ENCODE measurements at places on chromosomes 12 and 14. TPM values are rescaled to one million over a fixed set of nuclear protein-coding genes. Genes with fewer than 3 reads are reported as not detected.

NKX2-1 gene
- not detected for total RNA-seq

SDS gene
- total RNA-seq = not detected

DNA sequence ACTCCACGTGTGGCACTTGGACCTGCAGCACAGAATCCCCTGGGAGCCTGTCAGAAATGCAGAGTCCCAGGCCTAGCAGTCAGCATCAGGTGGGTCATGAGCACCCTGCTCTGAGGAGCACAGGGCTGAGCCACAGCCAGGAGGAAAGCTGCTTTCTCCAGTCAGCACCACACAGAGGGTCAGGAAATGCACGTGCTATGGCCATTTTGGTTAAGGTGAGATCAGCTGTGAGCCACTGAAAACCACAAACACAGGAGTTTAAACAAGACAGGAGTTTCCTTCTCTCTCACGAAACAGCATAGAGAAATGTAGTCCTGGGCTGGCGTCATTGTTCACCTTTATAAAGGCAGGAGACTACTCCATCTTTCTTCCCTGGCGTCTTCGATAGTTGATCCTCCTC is 204.5 kb upstream of the SFSWAP start:
- H3K4me1 ChIP-seq = peaks cover 4% of the 10 kb centered on the region
- no peaks in the 10 kb centered on the region for H3K36me3 ChIP-seq
- H3K27ac ChIP-seq = no peak overlapping the region
- peaks cover 21% of the 10 kb centered on the region for H3K27me3 ChIP-seq
- no peak overlapping the region for H3K4me3 ChIP-seq

- peaks cover 9% of the 10 kb centered on the region for H3K36me3 ChIP-seq
- H3K4me1 ChIP-seq = no peaks in the 10 kb centered on the region
- no peak for DNase-seq
- H3K4me3 ChIP-seq = no peak overlapping the region
Measured at GRCh38 chr12:119705182-119705581, 37.2 kb downstream of the PRKAB1 start.

DNA sequence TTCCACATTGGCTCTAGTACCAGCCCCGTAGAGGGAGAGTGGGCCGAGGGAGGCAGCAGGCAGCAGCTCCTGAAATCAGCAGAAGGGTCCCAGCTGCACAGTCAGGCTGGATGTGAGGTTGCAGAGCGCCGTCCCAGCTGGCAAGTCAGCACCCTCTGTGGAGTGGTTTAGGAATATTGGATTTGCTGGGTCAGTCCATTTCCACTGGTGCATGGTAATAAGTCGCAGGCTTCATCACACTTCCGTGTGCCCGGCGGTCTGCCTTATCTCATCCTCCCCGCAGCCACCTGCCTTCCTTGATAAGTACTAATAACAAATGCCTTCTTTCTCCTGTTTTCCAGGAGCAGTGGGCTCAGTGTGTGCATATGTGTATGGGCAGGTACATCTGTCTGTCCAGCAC is 112.9 kb downstream of the TSPAN9 start:
- H3K36me3 ChIP-seq = no peaks in the 10 kb centered on the region
- H3K27me3 ChIP-seq = no peaks in the 10 kb centered on the region
- DNase-seq = no peak
- H3K27ac ChIP-seq = no peak overlapping the region

OASL gene
- 0.47 TPM for total RNA-seq

DNA sequence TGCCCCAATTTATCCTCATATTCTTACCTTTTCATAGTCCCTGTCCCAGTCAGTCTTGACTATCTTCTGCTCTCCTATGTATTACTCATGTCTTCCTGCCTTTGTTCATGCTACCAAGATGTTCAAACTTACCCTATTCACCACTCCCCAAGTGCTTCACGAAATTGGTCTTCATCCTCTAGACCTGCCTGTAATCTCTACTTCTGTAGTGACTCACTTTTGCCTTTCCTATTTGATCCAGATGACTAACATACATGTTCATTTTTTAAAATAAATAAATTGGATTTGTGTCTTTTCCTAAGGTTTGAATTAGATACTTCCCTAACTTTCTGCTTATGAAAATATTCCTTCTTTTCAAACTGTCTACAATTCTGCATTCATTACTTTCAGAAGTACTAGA is 107.7 kb upstream of the PPM1H start:
- no peaks in the 10 kb centered on the region for H3K27me3 ChIP-seq
- DNase-seq = no peak
- H3K4me1 ChIP-seq = peaks cover 8% of the 10 kb centered on the region
- no peak overlapping the region for H3K27ac ChIP-seq
- no peak overlapping the region for H3K4me3 ChIP-seq

CCDC175 gene
- total RNA-seq = not detected

DNA sequence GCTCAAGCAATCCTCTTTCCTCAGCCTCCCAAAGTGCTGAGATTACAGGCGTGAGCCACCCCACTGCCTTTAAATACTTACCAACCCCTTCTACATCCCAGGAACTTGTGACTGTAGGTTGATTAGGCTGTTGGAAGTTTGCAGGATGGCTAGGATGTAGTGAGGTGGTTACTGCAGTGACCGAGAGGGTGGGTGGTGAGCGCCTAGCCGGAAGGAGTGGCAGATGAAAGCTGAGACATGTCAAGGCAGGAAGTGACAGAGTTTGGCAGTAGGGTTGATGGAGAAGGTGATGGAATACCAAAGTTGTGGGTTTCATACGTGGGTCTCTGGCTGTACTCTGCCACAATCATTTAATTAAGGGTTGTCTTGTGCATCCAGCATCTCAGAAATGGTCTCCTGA is 13.5 kb downstream of the B4GALNT3 start:
- no peak for DNase-seq
- peaks cover 10% of the 10 kb centered on the region for H3K4me1 ChIP-seq
- no peak overlapping the region for H3K27ac ChIP-seq
- H3K27me3 ChIP-seq = peaks cover 8% of the 10 kb centered on the region
- H3K4me3 ChIP-seq = no peak overlapping the region

AKAP3 gene
- 0.54 TPM for total RNA-seq

DNA sequence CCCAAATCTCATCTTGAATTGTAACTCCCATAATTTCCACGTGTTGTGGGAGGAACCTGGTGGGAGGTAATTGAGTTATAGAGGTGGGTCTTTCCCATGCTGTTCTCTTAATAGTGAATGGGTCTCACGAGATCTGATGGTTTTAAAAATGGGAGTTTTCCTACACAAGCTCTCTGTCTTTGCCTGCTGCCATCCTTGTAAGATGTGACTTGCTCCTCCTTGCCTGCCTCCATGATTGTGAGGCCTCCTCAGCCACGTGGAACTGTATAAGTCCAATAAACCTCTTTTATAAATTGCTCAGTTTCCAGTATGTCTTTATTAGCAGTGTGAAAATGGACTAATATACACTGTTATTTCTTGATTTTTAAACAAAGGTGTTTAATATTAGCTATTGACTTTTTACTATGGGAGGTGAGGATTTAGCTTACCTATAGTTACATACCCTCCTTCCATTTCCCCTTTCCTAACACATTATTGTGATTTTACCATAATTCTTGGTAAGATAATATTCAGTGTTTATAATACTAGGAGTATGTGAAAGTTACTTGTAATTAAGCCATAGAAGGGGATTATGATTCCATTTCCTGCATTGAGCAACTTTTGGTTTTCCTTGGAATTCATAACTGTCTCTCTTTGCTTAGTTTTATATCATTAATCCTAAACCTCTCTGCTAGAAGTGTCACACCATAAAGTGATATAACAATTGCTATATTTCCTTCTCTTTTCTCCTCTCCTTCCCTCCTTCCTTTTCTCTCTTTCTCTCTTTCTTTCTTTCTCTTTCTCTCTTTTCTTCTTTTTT is 151.0 kb upstream of the KRAS start:
- no peak overlapping the region for H3K27ac ChIP-seq
- H3K27me3 ChIP-seq = no peaks in the 10 kb centered on the region
- H3K4me1 ChIP-seq = peaks cover 6% of the 10 kb centered on the region

TAS2R7 gene
- not detected for total RNA-seq

GRCh38 chr14:73457041-73457923 is 1.1 kb downstream of the NUMB start:
- H3K4me3 ChIP-seq = peak overlapping the region; percentile 75
- DNase-seq = peak; percentile 61
- H3K4me1 ChIP-seq = peaks cover 31% of the 10 kb centered on the region
- H3K36me3 ChIP-seq = peaks cover 4% of the 10 kb centered on the region
- peak overlapping the region; percentile 98 for H3K27ac ChIP-seq

PSMA3 gene
- total RNA-seq = 239 TPM

DNA sequence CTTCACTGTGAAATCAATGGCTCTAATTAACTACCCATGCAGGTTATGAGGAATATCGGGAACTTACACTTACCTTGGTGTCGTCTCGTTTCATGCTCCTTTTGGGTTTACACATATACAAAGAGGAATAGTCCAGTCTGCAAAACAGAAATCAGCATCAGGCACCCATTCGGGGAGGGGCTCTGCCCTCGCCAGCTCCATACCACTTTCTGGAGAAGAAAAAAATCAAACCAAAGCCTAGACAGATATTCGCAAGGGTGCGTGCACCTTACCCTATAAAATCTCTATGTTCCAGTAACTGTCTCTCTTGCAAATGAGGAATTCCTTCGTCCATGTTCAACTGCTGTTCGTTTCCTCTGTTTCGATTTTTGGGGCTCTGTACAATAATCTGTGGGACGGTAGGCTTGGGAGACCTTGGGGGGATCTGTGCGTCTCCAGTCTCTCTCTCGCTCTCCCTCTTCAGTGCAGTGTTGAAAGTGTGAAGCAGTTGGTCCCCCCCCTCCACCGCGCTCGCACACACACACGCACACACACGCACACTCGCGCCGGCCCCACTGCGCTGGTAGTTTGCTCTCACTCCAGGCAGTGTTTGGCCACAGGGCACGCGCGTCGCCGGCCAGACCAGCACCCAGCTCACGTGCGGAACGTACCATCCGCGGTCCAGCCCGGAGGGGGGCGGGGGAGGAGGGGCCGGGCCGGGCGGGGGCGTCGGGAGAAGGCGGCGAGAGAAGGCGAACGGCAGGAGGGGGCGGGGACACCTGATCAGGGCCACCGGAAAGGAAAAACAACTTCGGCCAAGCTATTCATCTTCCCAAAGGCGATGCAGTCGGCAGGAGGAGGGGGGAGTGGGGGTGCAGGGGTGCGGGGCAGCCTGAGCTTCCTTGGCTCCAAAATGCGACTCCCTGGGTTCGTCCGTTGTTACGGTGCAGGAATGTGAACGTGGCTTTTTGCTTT is at the start of gene BHLHE41:
Gene BHLHE41 (minus strand): TSS at position 592 of the 954 bp plus-strand sequence. CDS start 258 bp downstream, at position 334.
- DNase-seq = peak; percentile 24
- H3K36me3 ChIP-seq = no peaks in the 10 kb centered on the region
- H3K4me3 ChIP-seq = peak within 1 kb of the TSS; percentile 94
- H3K27me3 ChIP-seq = peaks cover 10% of the 10 kb centered on the region
- H3K27ac ChIP-seq = peak within 1 kb of the TSS; percentile 63
- peaks cover 24% of the 10 kb centered on the region for H3K4me1 ChIP-seq

DNA sequence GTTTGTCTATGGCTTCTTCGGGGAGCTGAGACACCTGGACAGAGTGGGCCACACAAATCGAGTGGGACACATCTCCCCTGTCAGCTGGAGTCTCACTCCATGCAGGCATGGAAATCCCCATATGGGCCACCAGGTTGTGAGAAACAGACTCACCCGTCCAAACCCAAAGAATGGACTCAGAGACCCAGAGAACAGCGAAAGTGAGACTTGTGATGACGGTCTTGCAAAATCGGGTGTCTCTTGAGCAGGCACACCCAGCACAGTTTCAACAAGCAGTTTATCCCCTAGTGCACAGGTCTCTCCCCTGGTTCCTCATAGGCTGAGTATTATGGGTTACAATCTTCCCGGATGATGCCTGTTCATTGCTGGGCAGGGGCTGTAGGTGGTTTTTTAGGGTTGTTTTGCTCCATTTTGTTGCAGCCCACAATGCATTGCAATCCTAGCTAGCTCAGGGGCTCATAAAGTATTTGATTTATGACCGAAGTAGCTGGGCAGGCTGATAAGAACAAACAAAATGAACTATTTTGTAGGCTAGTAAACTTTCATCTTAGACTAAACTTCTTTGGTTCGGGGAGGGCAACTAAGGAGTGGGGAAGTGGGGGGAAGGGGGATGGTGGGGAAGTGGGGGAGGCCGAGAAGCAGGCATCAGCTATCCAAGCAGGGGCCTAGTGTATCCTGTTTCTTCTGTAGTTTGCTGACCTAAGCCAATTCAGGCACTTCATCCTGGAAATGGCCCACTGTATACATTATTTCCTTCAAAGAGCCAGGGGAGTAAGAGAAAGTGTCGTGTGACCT is 45.3 kb downstream of the IQSEC3 start:
- H3K4me3 ChIP-seq = no peak overlapping the region
- H3K27ac ChIP-seq = no peak overlapping the region
- H3K36me3 ChIP-seq = no peaks in the 10 kb centered on the region
- H3K4me1 ChIP-seq = peaks cover 7% of the 10 kb centered on the region
- no peak for DNase-seq

DNA sequence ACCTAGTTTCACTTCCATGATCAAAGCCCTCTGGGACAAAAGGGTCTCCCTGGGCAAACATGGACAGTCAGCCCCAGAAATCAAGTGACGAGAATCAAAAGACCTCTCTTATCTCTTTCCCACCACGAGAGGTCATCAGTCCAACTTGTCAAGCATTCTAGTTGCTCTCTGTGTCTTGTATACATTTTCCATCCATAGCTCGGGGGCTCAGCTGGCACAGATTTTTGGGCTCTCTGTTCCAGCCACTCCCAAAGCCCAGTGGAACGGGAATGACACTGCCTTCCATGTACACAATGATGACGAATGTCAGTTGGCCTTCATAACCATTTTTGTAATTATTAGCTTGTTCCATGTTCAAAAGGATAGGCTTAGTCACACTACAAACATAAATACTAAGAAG is 29.7 kb downstream of the NOS1 start:
- peaks cover 27% of the 10 kb centered on the region for H3K27me3 ChIP-seq
- peak; percentile 42 for DNase-seq
- H3K4me1 ChIP-seq = peaks cover 6% of the 10 kb centered on the region
- no peaks in the 10 kb centered on the region for H3K36me3 ChIP-seq
- H3K4me3 ChIP-seq = no peak overlapping the region

FAIM2 gene
- total RNA-seq = not detected

GRCh38 chr12:21618566-21618965 is 13.9 kb upstream of the GYS2 start:
- no peak for DNase-seq
- no peak overlapping the region for H3K4me3 ChIP-seq
- H3K27me3 ChIP-seq = no peaks in the 10 kb centered on the region
- no peaks in the 10 kb centered on the region for H3K36me3 ChIP-seq
- no peak overlapping the region for H3K27ac ChIP-seq
- peaks cover 22% of the 10 kb centered on the region for H3K4me1 ChIP-seq

ENDOU gene
- total RNA-seq = not detected

DNA sequence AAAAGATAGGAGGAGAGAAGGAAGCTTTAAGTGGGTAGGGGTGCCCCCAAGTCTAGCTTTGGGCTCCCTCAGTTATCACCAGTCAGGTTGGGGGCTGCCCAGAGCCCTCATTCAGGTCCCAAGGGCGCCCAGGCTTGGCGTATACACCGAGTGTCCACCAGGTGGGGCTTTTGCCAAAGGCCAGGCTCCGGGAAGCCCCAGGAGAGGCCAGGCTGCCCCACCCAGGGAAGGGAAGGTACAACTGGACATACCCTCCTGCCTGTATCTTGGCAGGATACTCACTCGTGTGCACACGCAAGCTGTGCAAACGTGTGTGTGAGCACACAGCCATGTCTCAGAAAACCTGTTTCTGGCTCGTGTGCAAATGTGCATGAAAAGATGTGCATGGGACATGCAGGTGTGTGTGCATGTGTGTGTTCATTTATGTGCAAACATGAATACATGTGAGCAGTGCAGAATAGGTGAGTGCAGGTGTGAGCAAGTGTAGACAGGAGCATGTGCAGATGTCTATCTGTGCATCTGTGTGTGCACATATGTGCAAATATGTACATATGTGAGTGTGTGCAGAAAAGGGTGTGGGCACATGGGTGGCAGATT is 103.9 kb upstream of the MYL2 start:
- H3K27me3 ChIP-seq = peaks cover 57% of the 10 kb centered on the region
- no peaks in the 10 kb centered on the region for H3K36me3 ChIP-seq
- no peak overlapping the region for H3K4me3 ChIP-seq

EIF2S3B gene
- 9.3 TPM for total RNA-seq

NFE2 gene
- total RNA-seq = 0.40 TPM

Data from MCF 10A (cell line).